ENCODE measurements at places on chromosomes 7 and 10. TPM values are rescaled to one million over a fixed set of nuclear protein-coding genes. Genes with fewer than 3 reads are reported as not detected.
A peak's percentile ranks its signal among the peaks of the same experiment; 100 is the strongest.

The ZNF33B gene
- total RNA-seq = 18.6 TPM

- no peaks in the 10 kb centered on the region for H3K4me1 ChIP-seq
- no peak for DNase-seq
- no peaks in the 10 kb centered on the region for H3K36me3 ChIP-seq
- H3K27ac ChIP-seq = no peak overlapping the region
- no peak overlapping the region for H3K4me3 ChIP-seq
Measured at GRCh38 chr10:52136921-52137320, 177.2 kb upstream of the DKK1 start.

GRCh38 chr7:43490016-43490415 is 92.9 kb upstream of the STK17A start:
- H3K4me1 ChIP-seq = no peaks in the 10 kb centered on the region
- DNase-seq = no peak
- no peak overlapping the region for H3K27ac ChIP-seq
- H3K27me3 ChIP-seq = peaks cover 13% of the 10 kb centered on the region

GRCh38 chr10:69172241-69172982 is 7.6 kb upstream of the SUPV3L1 start:
- H3K27ac ChIP-seq = no peak overlapping the region
- H3K4me3 ChIP-seq = no peak overlapping the region
- no peak for DNase-seq
- peaks cover 2% of the 10 kb centered on the region for H3K4me1 ChIP-seq

DNA sequence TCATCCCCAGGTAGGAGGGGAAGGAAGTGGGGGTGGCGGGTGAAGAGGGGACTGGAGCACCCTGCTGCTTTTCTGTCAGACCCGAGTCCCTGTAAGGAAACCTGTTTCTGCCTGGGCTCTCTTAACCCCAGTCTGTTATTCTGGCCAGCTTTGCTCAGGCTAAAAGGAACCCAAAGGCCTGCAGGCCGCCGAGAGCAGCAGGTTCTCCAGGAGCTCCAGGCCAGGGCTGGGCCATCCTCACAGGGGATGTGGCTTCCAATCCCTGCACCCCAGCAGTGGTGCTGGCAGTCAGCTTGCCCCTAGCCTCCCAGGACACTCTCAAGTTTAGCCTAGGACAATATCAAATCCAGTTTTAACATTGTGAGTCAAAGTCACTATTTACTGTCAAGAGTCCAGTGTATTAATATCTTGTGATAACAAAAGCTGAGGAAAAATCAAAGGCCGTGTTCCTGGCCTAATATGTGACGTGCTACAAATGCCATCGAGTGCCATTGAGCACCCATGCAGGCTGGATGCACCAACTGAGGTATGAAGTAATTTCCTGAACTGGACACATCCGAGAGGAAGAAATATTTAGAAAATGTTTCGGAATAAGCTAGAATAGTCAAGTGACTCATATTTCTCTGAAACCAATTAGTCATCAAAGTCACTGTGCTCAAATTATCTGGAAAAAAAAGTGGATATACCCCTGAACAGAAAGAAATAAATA is 7.0 kb downstream of the PKD1L1 start:
- no peaks in the 10 kb centered on the region for H3K27me3 ChIP-seq
- H3K27ac ChIP-seq = no peak overlapping the region
- peaks cover 7% of the 10 kb centered on the region for H3K4me1 ChIP-seq
- no peak for DNase-seq
- H3K4me3 ChIP-seq = no peak overlapping the region

The APBB1IP gene
- 75.9 TPM for total RNA-seq

DNA sequence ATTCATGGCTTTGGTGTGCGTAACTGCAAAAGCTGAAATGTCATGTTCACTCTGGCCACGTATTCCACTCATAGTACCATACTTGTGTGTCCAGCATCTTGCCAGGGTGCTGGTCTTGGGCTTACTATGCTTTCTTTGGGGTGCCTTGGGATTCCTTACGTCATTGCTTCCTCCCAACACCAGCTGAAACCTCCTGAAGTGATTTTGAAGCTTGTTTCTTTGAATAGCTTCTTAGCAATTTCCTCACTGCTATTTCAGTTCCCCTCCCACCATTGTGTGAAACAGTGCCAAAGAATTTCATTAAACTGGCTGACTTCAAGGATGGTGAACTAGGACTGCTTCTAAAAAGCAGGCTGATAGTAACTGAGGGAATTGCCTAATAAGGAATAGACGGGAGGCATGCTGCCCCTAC is 36.9 kb downstream of the ENTPD1 start:
- H3K36me3 ChIP-seq = peaks cover 48% of the 10 kb centered on the region
- no peak overlapping the region for H3K4me3 ChIP-seq
- H3K4me1 ChIP-seq = peaks cover 80% of the 10 kb centered on the region
- peaks cover 3% of the 10 kb centered on the region for H3K27me3 ChIP-seq
- peak overlapping the region; percentile 86 for H3K27ac ChIP-seq

The DGKB gene
- not detected for total RNA-seq

Data from activated CD8-positive, alpha-beta T cell treated with anti-CD3 and anti-CD28 coated beads, Interleukin-2, amount 10 ng/mL, durations not matched to agents 7 days and 5 days (primary cell).